ENCODE measurements at places on chromosomes 1 and 21.

DNA sequence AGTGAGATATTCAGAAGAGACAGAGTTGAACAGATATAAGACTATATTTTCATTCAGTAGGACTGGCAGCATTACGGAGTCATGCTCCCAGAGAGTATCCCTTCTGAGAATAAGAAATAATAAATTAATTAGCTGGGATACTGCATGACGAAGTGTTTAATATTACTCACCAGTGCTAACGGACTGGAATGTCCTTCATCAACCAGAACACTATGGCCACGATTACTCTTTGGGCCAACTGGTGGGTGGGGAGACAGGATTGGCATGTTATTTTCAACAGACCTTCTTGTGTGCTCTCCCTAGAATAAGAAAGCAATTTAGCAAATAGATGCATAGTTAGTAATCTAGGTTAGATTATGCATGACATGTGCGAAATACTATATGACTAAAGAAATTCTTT is 32.4 kb downstream of the ERICH3 start:
- H3K4me1 ChIP-seq = no peaks in the 10 kb centered on the region
- H3K27ac ChIP-seq = no peak overlapping the region
- peaks cover 3% of the 10 kb centered on the region for H3K27me3 ChIP-seq
- H3K36me3 ChIP-seq = no peaks in the 10 kb centered on the region
- no peak for DNase-seq

GRCh38 chr1:170265234-170265633 is 119.5 kb downstream of the NTMT2 start:
- no peak for DNase-seq
- H3K27ac ChIP-seq = no peak overlapping the region
- no peaks in the 10 kb centered on the region for H3K4me1 ChIP-seq

GRCh38 chr1:101382135-101382534 is 145.3 kb downstream of the S1PR1 start:
- H3K4me1 ChIP-seq = peaks cover 20% of the 10 kb centered on the region
- no peak for DNase-seq
- peaks cover 3% of the 10 kb centered on the region for H3K36me3 ChIP-seq
- no peak overlapping the region for H3K27ac ChIP-seq

GRCh38 chr1:166026555-166026954 is 140.2 kb downstream of the FAM78B start:
- no peaks in the 10 kb centered on the region for H3K4me1 ChIP-seq
- no peak overlapping the region for H3K4me3 ChIP-seq

DNA sequence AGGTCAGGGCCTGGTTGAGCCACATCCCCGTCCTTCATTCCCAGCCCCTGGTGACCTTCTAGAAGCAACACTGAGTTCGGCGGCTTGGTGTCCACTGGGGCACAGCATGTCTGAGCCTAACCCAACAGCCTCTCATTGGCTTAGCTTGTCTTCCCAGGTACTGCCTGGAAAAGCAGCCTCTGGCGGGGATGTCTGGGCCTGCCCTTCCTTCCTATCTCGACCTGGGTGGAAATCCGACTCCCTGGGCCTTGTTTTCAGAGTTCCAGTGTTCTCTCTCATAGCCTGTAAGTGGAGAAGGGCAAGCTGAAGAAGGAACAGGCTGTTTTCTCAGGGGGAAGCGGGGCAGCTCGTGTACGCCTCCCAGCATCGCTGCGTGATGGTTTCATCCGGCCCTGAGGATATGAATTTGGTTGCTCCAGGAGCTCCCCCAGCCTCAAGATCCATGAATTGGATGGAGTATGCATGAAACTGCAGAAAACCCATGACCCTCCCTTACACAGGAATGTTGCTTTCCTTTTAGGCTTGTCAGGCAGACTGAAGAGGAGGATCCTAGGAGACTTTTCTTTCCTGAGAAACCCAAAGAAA is 116.5 kb upstream of the IRF2BP2 start:
- no peak for DNase-seq
- no peak overlapping the region for H3K4me3 ChIP-seq
- no peak overlapping the region for H3K27ac ChIP-seq
- no peaks in the 10 kb centered on the region for H3K36me3 ChIP-seq
- H3K27me3 ChIP-seq = no peaks in the 10 kb centered on the region

DNA sequence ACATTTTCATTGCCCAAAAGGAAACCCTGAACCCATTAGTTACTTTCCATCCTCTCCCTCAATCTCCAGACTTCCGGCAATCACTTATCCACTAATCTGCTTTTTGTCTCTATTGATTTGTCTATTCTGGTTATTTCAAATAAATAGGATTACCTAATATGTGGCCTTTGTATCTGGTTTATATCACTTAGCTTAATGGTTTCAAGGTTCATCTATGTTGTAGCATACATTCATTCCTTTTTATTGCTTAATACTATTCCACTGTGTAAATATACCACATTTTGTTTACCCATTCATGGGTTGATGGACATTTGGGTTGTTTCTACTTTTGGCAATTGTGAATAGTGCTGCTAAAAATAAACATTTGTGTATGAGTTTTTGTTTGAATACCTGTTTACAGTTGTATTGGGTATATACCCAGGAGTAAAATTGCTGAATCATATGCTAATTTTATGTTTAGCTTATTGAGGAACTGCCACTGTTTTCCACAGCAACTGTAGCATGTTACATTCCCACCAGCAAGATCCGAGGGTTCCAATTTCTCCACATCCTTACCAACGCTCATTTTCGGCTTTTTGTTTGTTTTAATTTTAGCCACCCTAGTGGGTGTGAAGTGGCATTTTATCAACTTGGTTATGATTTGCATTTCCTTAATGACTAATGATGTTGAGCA is 2.5 kb upstream of the SLC25A44 start:
- H3K27me3 ChIP-seq = no peaks in the 10 kb centered on the region
- peaks cover 43% of the 10 kb centered on the region for H3K4me1 ChIP-seq
- H3K27ac ChIP-seq = no peak overlapping the region
- peaks cover 22% of the 10 kb centered on the region for H3K36me3 ChIP-seq
- no peak overlapping the region for H3K4me3 ChIP-seq

DNA sequence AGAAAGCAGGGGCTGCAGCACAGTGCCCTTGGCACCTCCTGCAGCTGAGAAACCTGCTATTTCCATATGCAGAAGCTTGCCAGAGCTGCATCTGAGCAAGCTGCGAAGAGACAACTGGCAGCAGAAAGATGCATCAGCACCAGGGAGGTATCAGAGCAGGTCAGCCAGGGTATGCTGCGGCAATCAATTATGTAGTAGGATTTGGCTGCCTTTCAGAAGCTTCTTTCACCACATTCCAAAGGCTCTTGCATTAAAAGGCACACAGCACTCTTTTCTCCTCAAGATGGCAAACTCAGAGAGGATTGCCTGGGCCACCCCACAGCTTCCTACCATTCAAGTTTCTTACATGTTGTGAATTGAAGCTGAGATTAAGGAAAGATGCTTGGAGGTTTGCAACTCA is 47.6 kb upstream of the RAP1A start:
- DNase-seq = no peak
- no peaks in the 10 kb centered on the region for H3K27me3 ChIP-seq
- peaks cover 23% of the 10 kb centered on the region for H3K4me1 ChIP-seq
- no peak overlapping the region for H3K27ac ChIP-seq
- H3K4me3 ChIP-seq = no peak overlapping the region

GRCh38 chr1:25645637-25646400 is 29.2 kb downstream of the MAN1C1 start:
- no peak overlapping the region for H3K27ac ChIP-seq
- no peak for DNase-seq
- peaks cover 25% of the 10 kb centered on the region for H3K27me3 ChIP-seq
- H3K4me1 ChIP-seq = peaks cover 40% of the 10 kb centered on the region
- no peak overlapping the region for H3K4me3 ChIP-seq

GRCh38 chr1:244680667-244681066 is 27.7 kb downstream of the DESI2 start:
- no peak overlapping the region for H3K27ac ChIP-seq
- H3K36me3 ChIP-seq = peaks cover 33% of the 10 kb centered on the region
- peaks cover 17% of the 10 kb centered on the region for H3K4me1 ChIP-seq
- DNase-seq = no peak

DNA sequence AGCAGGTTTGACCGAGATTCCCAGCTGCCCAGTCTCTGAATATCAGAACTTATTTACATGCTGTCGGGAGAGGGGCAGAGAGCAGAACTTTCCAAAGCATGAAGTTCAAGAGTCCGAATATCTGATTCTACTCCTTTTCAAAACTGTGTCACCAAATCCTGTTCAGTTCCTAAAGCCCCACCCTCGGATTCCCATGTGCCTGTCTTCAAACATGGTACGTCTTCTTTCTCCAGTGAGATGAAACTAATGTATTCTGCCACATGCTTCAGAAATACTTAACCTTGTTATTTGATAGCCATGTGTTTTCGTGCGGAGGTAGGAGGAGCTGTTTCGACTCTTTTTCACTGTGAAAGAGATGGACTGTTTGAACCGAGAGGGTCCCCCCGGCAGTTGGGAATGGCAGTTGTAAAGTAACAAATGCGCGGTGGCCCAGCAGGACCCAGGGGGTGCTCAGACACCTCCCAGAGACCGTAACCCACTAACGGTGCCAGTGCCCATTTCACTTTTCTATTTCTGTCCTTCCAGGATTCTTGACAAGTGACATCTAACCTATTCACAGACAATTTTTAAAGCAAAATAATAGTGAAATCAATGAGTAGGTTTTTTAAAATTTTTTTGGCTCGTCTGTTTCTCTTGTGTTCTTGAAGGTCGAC is 67.2 kb downstream of the ZBTB18 start:
- H3K27me3 ChIP-seq = peaks cover 7% of the 10 kb centered on the region
- H3K36me3 ChIP-seq = no peaks in the 10 kb centered on the region
- no peaks in the 10 kb centered on the region for H3K4me1 ChIP-seq
- no peak overlapping the region for H3K27ac ChIP-seq

- peak overlapping the region; percentile 95 for H3K4me3 ChIP-seq
- H3K27ac ChIP-seq = peak overlapping the region; percentile 93
- no peaks in the 10 kb centered on the region for H3K36me3 ChIP-seq
- DNase-seq = peak; percentile 43
- peaks cover 42% of the 10 kb centered on the region for H3K4me1 ChIP-seq
- no peaks in the 10 kb centered on the region for H3K27me3 ChIP-seq
These were observed 457 bp downstream of the VAV3 start for GRCh38 chr1:107964336-107965109.

DNA sequence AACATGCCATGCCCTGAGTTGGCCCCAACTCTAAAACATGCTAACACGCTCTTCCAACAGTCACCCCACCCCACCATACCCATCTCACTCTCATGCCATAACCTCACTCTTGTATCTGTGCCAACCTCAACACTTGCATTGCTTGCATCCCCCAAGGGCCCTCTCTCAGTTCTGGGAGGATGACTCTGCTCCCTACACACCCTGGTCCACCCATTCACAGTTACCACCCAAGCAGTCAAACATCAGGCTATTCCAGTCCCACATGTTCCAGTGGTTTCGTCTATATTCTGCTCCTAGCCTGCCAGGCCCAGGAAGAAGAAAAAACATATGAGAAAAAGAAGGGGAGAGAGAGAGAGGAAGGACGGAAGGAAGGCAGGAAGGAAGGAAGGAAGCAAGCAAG is 31.0 kb downstream of the GBP6 start:
- H3K4me1 ChIP-seq = no peaks in the 10 kb centered on the region
- no peaks in the 10 kb centered on the region for H3K36me3 ChIP-seq
- no peak overlapping the region for H3K27ac ChIP-seq
- H3K27me3 ChIP-seq = no peaks in the 10 kb centered on the region

DNA sequence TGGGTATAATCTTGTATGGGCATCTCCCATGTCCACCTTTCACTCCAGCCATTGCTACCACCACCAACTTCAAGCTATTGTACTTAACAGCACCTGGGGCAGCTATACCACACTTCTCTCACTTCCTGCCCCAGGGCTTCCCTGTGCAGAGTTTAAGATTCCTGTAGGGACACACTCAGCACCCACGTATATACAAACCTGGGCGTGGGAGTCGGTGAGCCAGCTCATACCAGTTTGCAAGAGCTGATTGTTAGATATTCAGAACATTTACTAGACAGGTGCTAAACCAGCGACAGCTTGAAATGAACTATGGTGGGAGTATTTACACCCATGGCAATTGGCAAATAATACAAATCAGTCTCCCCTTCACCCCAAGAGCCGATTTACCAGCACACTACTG is 114.8 kb upstream of the CSF3R start:
- no peak for DNase-seq
- H3K27ac ChIP-seq = no peak overlapping the region
- H3K4me1 ChIP-seq = no peaks in the 10 kb centered on the region
- peaks cover 6% of the 10 kb centered on the region for H3K27me3 ChIP-seq
- H3K4me3 ChIP-seq = no peak overlapping the region

DNA sequence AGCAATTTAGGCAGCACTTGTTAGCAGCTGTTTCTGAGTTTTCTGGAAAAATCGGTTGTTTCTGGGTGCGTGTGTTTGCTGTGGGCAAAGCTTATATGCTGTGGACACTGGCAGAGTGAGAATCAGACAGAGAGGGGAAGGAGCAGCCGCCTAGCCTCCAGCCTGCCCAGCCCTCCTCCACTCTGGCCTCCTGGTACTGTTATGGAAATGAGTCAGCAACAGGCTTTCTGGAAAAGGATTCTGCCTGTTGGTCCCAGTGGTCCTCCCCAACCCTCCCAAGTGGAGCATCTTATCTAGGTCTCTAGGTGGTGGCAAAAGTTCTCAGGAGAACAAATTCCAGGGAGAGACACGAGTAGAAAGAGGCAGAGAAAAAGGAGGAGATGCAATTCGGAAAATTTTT is 42.2 kb upstream of the GOLT1A start:
- DNase-seq = no peak
- H3K27ac ChIP-seq = no peak overlapping the region
- H3K4me1 ChIP-seq = no peaks in the 10 kb centered on the region
- no peaks in the 10 kb centered on the region for H3K36me3 ChIP-seq

DNA sequence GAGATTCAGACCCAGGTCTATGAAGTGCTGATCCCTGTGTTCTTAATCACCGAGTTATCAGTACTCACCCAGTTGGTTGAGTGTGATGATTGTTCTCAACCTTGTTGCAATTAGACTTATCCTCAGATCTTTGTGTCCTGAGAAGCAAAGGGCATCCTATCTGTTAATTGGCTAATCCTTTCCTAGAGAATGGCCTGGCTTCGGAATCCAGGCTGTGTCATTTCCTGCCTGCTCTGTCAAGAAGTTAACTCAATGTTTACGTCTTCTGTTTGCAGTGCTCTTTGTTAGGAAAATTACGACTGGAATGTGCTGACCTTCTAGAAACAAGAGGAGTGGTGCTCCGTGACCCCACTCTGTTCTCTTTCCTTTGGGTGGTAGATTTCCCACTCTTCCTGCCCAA is 14.7 kb downstream of the GAS5 start:
- H3K27me3 ChIP-seq = no peaks in the 10 kb centered on the region
- no peak overlapping the region for H3K27ac ChIP-seq
- no peak overlapping the region for H3K4me3 ChIP-seq
- DNase-seq = no peak
